GOT3 (cell line): ENCODE measurements at places on chromosomes 4 and X.

DNA sequence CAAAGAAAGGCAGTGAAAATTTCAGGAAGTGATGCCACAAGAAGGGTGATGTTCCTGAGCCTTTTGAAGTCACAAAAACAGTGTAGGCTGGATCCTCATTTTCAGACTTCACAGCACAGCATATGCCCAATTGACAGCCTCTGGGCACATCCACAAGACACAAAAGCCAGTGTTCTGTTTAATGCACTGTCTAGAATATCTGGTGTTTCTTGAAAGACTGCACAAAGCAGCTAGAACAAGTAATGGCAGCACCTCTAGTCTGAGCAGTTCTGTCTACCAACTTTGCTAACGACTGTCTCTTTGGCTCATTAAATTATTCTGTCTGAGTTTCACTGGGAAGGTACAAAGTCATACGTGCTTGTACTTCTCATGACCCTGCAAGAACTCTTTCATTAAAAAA lies 417.1 kb upstream of the GALNT7 start:
- no peak for DNase-seq

DNA sequence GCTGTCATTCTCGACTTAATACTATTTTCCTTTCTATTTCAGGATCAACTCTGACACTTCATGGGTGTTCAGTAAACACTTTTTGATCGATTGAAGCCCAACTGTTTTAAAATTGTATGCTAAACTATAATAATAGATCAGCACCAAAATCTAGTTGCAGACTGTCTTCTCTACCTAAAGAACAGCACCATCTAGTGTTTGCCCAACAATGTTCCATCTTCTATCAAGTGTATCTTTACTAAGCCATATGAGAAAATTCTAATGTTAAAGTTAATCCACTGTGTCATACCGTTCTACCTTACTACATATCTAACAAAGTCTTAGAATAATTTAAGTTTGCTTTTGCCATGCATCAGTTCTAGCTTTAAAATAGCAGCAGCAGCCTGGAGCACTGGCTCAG lies 113.0 kb upstream of the PRDX4 start:
- DNase-seq = no peak

DNA sequence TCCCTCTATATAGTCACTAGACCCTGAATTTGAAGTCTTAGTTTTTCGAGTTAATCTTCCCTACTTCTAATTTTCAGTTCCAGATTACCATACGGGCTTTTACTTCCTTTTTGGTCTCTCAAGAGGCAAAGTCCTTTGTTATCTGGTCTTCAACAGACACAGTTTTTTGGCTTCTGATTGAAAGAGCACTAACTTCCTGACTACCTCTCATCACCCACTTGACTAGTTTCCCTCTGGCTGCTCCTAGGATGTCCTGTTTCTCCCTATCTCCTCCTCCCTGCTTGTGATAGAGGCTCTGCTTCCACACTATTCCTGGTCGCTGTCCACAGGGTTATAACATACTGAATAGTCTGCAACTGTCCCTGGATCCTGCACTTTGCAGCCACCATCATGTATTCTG lies 16.7 kb upstream of the WDR44 start:
- DNase-seq = no peak

- no peak for DNase-seq
Observed at GRCh38 chr4:118739022-118739713, 54.0 kb downstream of the METTL14 start.

DNA sequence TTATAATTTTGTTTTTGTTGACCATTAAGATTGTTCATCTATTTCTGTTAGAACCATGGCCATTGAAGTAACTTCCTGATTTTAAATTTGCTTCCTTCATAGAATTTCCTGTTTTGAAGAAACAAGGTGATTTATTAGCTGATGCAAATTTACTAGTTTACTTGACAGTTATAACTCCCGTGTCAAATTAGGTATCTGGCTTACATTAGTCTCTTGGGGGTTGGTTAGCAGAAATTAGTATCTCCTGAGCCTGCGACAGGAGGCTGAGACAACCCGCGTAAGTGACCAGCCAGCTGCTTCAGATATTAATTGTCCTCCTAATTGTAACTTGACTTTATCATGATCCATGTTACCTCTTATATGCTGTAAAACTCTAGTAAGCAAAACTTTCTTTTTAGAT lies 154.3 kb downstream of the CFAP299 start:
- no peak for DNase-seq
